ENCODE measurements at places on chromosomes 12 and 14.

GRCh38 chr14:71532344-71532743 lies 399.9 kb upstream of the RGS6 start:
- DNase-seq: peak; percentile 57

DNA sequence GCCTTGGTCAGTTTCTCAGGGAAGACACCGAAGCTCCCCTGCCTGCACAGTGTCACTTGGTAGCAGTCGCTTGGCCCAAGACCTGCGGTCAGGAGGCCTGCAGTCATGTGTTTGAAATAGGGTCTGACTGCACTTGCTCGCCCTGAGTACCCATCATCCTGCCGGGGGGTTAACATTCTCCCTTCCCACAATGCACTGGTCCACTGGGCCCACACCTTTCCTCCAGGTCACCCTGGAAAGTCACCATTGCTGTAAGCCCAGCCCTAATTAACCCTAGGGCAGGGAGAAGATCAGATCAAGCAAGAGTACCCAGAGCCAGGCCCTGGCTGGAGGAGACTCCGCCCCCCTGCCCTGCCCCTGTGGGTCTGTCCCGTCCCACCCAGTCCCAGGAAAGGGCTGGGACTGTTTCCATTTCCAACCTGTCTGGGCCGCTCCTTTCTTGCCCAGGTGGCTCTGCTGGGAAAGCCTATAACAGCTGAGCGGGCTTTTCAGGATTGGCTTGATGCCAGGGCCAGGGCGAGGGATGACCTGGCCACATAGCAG lies 87.1 kb downstream of the ZFP36L1 start:
- no peak for DNase-seq

GRCh38 chr14:54565785-54566409 lies 1.0 kb upstream of the SAMD4A start:
- no peak for DNase-seq

DNA sequence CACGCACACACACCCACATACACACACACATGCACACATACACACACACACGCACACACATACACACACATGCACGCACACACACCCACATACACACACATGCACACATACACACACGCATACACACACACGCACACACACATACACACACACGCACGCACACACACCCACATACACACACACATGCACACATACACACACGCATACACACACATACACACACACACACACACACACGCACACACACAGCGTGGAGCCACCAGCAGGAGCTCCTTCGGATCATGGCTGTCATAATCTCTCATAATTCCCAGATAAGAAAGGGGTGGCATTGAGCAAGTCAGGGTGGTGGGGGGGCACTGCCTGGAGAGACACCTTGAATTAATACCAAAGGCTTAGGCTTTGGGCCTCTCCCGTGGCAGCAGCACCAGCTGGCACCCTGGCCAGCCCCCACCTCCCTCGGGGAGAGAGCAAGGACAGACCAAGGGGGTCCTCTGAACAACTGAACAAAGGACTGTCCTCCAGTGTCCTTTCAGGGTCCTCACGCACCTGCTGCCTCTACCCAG lies 21.9 kb downstream of the ANO2 start:
- DNase-seq: no peak

All from NCI-H446 (cell line).